Activated CD4-positive, CD25-positive, alpha-beta regulatory T cell (primary cell): ENCODE measurements at places on chromosomes 7 and 10.
A peak's percentile ranks its signal among the peaks of the same experiment; 100 is the strongest.

DNA sequence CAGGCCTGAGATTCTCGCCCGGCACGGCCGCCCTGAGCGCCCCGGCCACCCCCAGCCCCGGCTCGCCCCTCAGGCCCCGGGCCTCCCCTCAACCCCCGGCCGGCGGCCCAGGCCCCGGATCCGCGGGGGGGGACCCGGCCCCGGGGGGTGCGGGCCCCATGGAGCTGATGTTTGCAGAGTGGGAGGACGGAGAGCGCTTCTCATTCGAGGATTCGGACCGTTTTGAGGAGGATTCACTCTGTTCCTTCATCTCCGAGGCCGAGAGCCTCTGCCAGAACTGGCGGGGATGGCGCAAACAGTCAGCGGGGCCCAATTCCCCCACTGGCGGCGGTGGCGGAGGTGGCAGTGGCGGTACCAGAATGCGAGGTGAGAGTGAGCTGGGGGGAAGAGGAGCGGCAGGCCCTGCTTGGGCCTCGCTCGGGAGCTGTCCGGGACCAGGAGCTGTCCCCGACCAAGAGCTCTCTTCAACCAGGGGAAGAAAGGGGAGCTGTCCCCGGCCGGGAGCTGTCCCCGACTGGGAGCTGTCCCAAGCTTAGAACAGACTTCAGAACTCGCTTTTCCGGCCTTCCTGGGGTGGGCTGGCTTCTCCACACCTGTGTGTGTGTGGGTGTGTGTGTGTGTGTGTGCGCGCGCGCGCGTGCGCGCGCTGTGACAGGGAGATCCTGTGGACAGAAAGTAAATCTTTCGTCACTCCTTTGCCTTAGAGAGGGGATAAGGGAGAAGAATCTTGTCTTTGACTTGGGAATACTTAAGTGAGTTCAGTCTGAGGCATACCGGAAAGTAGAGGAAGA is 510 bp downstream of the ZSWIM8 start:
- DNase-seq = no peak

- no peak for DNase-seq
These were observed 69.6 kb downstream of the ASB13 start for GRCh38 chr10:5596611-5597341.

- no peak for DNase-seq
These were observed 22.8 kb upstream of the EZH2 start for GRCh38 chr7:148906707-148907498.

GRCh38 chr7:48087349-48087748 is 1.7 kb upstream of the UPP1 start:
- no peak for DNase-seq

GRCh38 chr10:43120929-43121314 is 17.3 kb upstream of the CSGALNACT2 start:
- peak; percentile 33 for DNase-seq

DNA sequence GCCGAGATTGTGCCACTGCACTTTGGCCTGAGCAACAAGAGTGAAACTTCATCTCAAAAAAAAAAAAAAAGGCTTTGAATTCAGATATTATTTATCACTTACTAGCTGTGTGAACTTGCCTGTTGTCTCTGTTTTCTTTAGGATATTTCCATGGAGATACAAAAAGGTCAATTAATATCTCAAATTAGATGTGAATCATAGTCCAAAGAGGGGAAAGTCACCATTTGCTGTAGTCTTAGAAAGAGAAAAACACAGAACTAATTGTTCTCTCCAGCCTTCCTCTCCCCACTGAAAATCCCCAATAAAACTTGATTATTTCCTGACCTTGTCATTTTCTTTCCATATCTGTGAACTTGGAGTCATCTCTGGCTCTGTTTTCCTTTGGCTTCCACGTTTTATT is 21.2 kb downstream of the HEPACAM2 start:
- no peak for DNase-seq

GRCh38 chr7:24709585-24710360 is 47.5 kb downstream of the GSDME start:
- DNase-seq = no peak
